ENCODE measurements at places on chromosomes 12 and 14.

DNA sequence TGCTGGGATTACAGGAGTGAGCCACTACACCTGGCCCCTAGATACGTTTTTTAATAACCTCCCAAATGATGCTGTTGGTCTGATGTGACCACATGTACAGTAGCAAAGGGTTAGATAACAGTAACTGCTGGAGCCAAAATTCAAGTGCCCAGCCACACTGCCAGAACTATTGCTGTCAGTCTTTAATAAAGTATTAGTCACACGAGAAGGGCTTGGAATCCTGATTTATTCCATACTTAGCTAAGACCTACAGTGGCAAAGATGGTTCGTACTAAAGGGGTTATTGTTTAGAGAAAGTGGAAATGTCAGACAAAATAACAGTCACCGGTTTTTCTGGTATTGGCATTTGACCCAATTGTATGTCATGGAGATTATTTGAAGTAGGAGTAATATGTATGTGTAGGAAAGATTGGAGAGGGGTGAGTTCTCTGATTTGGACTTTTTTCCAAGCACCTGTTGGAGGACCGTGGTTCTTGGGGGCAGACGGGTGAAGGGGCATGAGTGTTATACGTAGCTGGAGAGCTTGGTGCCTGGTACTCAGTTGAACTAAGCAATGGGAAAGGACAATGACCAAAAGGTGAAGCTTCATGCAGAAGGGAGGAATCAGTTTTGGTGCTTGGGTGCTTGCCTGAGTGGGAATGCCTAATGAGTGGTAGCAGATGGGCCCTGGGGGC is 9.7 kb downstream of the TUBA1C start:
- DNase-seq: no peak

DNA sequence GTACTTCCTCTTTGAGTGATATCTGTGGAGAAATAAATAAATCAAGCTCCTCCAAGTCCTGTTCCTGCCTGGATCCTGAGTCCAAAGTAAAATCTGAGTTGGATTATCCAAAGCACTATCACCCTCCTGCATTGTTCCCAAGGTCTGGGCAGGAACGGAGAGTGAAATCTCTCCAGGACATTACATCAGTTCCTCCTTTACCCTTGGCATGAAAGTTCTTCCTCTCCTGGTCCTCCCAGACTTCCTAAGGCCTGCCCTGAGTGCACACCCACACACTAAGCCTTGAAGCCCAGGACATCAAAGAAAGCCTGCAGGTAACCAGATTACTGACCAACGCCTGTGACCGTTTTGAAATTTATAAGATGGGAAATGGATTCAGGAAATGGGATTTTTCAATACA is 206.8 kb upstream of the BCL2L14 start:
- DNase-seq: no peak

DNA sequence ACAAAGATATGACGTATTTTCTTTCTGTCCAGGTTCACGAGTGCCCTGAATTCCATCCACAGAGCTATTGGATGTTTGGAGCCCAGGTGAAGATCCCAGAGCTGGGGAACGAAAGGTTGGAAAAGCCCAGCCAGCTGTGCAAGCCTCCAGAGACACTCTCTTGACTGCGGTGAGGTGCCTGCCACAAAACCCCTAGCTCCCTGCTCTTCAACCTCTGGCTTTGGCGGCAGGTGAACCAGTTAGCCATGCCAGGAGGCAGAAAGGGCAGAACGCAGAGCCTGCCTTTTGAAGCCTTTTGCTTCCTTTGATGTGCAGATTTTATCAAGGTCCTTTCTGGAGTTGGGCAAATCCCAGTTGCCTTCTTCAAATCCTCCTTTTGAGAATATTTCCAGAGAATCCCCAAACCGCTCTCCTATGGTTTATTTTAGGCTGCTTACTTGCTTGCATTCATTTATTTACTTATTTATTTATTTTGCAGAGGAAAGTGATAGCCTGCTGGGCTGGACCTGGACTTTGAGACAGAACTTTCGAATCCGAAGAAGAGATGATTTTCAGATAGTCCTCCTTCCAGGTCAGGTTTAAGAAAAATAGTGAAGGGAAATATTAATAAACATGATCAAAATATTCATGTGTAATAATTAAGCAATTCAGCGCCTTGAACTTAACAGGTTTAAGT is 411.2 kb upstream of the TBX3 start:
- no peak for DNase-seq

DNA sequence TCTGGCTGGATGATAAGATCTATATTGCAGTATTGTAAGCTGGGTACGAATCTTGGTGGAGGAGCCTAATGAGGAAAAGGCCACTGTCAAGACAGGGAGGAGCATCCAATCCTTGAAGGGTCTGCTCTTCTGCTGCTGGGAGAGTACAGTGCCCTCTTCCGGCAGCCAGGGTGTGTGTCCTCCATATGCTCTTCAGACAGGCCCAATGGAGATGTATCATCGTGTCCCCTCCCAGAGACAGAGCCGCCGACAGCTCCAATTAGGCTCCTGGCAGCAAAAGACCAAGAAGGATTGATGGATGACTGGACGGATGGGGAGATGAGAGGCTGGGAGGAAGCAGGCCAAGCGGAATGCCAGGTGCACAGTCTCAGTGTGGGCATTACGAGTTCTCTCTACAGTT is 51.6 kb upstream of the PIWIL1 start:
- DNase-seq: no peak

GRCh38 chr14:99267837-99268781 is 3.9 kb downstream of the BCL11B start:
- DNase-seq: no peak
